CD4-positive, alpha-beta T cell treated with Interferon gamma for 1 hour (primary cell): ENCODE measurements at places on chromosomes 3 and 15.

DNA sequence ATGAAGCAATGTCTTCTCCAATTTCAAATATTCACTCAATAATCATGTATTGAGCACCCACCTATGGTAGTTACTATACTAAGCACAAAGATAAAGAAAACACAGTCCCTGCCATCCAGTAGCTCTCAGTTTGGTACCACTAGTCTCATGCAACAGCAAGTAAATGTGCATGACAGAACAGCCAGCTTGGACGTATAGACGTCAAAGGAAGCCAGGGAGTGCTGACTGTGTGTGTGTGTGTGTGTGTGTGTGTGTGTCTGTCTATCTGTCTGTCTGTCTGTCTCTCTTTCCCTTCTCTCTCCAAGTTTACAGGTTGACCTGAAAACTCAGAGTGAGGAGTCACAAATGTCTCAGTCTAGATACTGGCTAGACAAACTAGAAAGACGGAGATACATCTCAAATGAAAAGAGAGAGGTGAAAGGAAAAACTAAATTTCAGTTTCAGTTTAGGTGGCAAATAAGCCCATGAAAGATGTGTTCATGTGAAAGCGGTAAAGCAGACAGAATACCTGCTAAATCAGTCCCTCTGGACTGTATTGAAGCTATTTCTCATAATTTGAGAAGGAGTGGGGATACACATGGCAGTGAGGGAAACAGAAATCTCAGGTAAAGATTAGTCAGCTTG, 141.1 kb upstream of the PTPRG start:
- no peak for DNase-seq

- no peak for DNase-seq
These were observed 230.2 kb upstream of the CD96 start for GRCh38 chr3:111311709-111312235.

DNA sequence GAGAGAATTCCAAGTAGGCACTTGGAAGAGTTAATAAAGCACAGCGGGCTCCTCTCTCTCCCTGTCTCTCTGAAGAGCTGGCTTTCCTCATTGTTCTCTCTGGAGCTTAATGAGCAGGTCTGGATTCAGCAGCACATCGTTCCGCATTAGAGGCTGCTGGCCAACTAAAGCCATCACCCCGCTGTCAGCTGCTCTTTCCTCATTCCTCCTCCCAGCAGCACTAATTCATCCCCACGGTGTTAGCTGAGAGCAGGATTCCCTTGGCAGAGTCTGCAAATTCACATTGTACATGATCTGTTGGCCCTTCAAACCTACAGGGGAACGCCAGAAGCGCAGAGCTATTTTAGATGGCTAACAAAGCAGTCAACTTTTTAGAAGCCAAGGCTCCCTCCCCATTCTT, 44.2 kb downstream of the SGO1 start:
- DNase-seq = no peak

GRCh38 chr3:131705099-131705498, 202.3 kb upstream of the MRPL3 start:
- DNase-seq = no peak

GRCh38 chr3:55190331-55190730, 262.5 kb upstream of the LRTM1 start:
- DNase-seq = no peak

GRCh38 chr3:18372786-18373405, 52.2 kb downstream of the SATB1 start:
- DNase-seq = no peak

- DNase-seq = no peak
These were observed 224.8 kb upstream of the HES1 start for GRCh38 chr3:193910886-193911738.

- no peak for DNase-seq
These were observed 126.7 kb downstream of the ARNT2 start for GRCh38 chr15:80530737-80531365.

DNA sequence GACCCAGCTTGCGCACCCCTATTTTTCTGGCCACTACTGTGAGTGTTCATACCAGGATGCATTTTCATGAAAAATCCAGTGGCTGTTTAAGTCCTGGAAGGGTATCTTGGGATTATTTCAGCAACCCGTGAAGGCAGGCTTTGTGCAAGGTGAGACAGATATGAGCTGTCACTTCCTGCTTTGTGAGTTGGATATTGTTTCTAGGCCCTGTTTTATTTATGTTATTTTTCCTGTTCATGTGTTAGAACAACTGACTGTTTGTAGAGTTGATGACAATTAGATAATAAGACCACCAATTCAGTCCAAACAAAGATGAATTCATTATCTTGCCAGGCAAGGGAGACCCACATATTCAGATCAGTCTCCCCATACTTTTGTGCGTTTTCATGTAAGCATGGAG, 42.5 kb downstream of the ZBTB38 start:
- DNase-seq = no peak

GRCh38 chr3:196131921-196132320, 50.0 kb upstream of the TFRC start:
- no peak for DNase-seq

GRCh38 chr3:134090031-134090430, 60.3 kb upstream of the SLCO2A1 start:
- no peak for DNase-seq

GRCh38 chr15:67652586-67652985, 110.1 kb downstream of the MAP2K5 start:
- no peak for DNase-seq

DNA sequence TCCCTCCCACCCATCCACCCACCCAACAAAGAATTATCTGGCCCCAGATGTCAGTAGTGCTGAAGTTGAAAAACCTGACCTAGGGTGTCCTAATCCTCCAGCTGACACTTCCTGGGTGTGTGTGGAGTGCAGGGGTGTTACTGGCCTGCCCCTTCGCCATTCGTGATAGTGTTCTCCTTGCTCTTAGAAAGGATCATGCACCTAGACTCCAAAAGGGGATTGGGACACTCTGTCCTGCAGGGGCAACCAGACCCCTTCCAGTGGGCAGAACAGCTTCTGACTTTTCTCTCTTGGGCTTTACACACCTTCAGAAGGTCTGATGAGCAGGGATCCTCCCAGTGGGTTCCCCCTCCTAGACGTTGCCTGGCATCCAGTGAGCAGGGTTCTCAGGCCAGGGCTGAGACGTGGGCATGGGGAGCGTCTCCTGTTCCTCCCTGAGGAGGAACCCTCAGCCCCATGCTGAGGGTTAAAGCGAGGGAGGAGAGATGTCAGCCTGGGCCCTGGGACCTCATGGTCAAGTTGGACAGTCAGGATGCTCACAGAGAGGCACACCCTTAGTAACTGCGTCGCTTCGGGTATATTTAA, 75.0 kb downstream of the AAGAB start:
- no peak for DNase-seq

DNA sequence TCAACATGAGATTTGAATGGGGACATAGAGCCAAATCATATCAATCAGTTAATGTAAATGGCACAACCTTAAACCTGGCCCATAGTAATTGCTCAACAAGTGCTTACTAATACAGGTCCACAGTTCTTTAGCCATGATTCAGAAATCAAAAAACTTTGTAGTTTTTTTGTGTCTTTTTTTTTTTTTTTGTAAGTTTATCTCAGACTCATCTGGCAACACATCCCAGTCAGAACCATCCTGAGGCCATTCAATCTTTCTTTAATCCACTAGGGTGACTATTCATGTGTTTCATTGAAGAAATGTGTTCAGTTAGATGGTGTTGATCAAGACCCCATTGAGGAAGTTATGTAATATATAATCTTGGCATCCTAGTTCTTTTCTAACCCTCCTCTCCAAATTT, 65.4 kb downstream of the ABI3BP start:
- no peak for DNase-seq

DNA sequence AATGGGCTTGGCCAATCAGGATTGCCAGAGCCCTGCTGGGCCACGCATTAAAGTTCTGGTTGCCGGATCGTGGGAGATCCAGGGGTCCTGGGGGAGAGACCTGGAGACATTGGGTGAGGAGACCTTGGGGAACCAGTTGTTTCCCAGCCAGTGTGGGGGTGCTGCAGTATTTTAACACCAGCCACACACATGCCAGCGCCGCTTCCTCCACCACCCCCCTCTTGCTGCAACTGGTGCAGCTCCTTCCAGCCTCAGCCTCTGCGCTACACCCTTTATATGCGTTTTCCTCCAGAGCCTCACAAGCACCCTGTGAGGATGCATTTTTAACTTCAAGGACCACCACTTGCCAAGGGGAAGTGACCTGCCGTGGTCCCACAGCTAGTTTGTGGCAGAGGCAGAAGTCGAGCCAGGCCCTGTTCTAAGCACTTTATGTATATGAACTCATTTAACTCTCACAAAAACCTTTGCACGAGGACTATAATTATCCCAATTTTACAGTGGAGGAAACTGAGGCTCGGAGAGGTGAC, 29.4 kb upstream of the GRIP2 start:
- no peak for DNase-seq

- DNase-seq = no peak
These were observed 537.3 kb upstream of the TGFBR2 start for GRCh38 chr3:30069056-30069455.

DNA sequence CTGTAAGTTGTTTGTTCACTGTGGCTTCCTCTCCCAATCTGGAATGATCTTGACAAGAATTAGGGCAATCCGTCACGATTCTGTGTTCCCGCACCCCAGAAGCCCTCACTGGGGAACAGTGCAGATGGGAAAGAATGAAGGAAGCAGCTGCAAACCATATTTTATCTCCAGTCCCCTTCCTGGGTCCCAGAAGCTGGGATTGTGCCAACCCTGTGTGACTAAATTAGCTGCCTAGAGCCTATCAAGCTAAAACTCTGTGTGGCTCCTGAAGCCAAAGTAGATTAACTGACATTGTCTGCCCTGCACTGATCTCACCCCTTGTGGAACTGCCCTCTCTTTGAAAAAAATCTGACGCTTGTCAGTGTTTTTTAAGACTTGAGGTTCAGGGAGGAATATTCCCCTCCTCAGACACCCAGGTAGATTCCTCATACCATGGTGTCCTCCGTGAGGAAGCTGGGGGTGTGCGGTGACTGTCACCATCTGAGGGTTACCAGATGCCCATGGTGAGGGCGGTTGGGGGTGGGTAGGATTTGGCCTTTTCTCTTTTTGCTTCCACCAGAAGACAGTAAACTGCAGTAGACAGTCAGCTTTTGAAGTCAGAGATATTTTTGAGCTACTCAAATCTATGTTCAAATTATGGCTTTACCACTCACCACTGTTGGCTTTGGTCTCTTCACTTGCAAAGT, 358.3 kb upstream of the TPM1 start:
- DNase-seq = no peak

DNA sequence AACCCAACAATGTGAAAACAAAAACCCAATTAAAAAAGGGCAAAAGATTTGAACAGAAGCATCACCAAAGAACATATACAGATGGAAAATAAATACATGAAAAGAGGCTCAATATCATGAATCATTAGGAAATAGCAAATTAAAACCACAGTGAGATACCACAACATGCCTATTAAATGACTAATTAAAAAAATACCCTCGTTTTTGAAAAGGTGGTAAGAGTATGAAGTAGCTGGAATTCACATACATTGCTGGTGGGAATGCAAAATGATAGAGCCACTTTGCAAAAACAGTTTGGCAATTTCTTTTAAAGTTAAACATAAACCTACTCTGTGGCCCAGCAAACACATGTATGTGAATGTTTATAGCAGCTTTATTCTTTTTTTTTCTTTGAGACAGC, 75.8 kb downstream of the B3GNT5 start:
- no peak for DNase-seq

DNA sequence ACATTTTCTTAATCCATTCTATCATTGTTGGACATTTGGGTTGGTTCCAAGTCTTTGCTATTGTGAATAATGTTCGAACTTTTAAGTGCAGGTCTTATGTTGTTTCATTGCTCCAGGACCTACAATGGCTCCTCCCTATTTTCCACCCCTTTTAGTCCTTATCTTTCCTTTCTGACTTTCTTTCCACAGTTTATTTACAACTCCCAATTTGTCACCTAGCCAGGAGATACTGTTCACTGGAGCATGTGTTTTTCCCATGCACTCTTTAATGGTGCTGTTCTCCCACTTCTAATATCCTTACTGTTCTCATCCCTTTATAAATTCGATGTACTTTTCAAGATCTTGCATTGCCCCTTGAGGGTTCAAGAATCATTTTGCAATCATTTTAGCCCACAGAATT, 290.0 kb downstream of the WDR72 start:
- no peak for DNase-seq

DNA sequence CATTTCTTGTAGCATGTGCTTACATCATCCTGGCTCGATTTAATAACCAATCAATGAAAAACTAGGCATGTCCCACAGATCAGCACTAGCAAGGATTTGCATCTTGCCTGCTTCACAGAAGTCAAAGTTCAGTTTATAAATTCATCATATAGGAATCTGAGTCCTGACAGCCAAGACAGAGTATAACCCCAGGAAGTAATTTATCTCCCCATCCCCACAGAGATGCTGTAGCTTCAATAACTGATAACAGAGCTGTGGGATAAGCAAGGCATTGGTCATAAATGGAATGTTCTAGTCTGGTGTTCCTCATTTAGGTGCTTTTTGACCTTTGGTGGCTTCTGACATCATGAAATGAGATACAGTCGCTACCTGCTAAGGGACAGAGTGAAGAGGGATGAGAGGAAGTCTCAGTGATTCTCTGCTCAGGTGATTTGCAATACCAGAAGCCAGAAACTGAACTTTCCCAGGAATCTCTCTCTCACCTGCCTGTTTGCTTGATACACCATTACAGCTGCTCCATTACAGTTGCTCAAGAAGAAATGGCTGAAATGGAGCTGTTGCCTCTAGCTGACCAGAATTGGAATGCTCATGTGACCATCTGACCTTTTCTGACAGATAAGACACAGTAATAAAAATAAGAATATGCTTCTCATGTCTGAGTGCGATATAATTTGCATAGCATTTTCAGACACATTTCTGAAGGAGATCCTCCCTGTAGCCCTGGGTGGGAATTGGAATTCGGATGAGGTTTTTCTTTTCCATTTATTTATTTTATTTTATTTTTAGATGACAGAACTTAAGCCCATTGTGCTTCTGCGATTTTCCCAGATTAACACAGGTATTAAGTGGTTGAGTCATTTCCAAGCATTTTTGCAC, 217.1 kb upstream of the KCNMB2 start:
- no peak for DNase-seq
